ENCODE measurements at places on chromosomes 6 and 20. TPM values are rescaled to one million over a fixed set of nuclear protein-coding genes. Genes with fewer than 3 reads are reported as not detected.

PROKR2 gene
- not detected for total RNA-seq

DCDC2 gene
- 1.0 TPM for total RNA-seq

DNA sequence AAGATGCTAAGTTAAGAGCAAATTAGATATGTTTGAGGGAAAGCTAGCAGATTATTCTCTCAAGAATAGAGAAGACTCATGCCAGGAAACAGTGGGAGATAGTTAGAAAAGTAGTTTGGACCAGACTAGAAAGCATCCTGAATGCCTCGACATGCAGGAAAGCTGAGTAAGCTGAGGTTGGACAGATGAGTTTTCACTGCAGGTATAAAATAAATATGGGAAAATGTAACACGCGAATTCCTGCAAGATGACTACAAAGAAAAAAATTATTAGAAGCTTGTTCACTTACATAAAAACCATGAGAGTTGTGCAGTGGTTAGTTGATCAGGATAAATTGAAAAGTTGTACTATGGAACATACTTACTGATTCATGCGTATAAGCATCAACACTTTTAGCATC, 484.2 kb upstream of the MANEA start:
- no peak for DNase-seq

- DNase-seq: no peak
These were observed 24.8 kb downstream of the VIP start for GRCh38 chr6:152775428-152775827.

DNA sequence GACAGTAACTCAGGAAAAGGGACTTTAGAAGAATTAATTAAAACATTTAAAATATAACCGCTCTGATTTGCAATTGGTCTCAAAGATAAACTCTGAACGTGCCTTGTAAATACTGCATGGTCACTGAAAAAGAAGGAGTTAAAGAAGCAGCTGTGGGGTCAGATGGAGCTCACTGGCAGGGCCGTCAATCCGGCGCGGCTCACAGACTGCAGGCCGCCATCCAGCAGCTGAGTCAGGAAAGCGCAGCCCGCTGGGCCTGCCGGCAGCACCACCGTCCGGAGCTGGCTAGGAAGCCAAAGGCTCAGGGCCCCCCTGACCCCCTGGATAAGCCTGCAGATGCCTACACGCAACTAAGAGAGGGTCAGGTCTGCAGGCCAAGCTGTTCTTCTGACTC, 54.2 kb upstream of the FRMD1 start:
- peak; percentile 53 for DNase-seq

DNA sequence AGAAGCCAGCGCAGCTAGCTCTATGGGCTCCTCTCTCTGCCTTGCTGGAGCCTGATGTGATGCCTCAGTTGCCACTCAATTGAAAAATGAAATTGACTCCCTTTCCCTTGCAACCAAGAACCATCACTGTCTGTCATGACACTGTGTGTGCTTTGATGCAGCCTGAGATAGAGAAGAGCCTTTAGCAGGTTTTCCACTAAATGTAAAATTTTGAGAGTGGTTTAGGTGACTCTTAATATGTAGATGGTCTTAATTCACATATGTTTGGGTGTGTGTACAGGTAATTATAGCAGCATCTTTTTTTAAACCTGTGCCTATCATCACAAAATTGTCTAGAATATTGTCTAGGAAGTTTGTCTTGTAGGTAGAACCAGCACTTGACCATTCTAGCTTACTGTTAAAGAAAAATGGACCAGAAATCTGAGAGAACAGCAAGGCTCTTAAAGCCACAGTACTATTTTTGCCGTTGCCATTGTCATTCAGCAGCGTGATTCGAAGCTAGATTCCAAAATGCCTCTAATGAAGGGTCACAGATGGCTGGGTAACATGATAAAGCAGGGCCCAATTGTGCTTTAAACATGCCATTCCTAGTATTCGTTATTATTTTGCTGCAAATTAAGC, 1.3 kb downstream of the ARFGEF3 start:
- no peak for DNase-seq

DNA sequence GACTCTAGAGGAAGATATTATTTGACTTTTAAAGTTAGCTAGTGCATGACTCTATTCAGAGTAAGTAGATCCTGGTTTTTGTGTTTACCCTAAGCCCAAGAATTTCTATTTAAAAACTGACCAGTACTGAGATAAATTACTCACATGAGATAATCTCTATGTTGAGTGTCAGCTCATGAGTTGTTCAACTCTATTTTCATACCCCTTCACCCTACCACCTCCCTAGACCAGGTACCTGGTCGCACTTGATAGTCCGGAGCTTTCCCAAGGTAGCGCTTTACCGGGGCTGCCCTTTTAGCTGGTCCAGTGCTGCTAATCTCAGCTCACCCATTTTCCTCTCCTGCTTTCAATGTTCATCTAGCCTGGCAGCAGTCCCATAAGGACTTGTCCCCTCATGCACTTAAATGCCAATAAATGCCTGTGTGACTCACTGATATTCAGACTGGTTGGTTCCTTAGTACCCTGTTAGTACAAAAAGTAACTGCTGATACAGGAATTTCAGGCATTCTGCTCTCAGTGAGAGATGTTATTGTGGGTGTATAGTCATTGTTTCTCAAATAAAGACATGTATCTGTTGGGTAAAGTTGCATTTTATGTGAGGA, 503.9 kb downstream of the ADGRB3 start:
- DNase-seq: no peak

DNA sequence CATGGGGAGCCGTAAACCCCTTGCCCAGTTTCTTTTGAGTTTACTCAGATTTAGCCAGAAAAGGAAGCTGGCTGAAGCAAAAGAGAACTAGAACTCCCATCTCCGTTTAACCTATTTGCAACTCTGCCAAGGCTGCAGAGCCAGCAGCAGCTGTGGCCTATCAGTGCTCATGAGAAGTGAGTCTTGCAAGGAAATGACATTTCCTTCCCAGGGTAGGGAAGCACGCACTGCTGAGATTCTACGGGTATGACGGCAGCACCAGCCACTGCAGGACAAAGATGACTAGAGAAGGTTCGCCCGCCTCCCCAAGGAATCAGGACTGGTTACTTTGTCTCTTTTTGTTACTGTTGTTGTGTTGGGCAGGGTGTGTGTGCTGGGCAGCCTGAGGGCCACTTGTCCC, 47.6 kb downstream of the PPP1R3G start:
- peak; percentile 71 for DNase-seq
